Hematopoietic multipotent progenitor cell treated with erythropoietin and hydrocortisone succinate and interleukin-3 and kit ligand, for 17 days (in vitro differentiated cells): ENCODE measurements at places on chromosomes 7 and 10.

- no peak for DNase-seq
These were observed 29.0 kb upstream of the SUN1 start for GRCh38 chr7:803243-803635.

GRCh38 chr7:123935436-123936381, 10.7 kb downstream of the SPAM1 start:
- no peak for DNase-seq

DNA sequence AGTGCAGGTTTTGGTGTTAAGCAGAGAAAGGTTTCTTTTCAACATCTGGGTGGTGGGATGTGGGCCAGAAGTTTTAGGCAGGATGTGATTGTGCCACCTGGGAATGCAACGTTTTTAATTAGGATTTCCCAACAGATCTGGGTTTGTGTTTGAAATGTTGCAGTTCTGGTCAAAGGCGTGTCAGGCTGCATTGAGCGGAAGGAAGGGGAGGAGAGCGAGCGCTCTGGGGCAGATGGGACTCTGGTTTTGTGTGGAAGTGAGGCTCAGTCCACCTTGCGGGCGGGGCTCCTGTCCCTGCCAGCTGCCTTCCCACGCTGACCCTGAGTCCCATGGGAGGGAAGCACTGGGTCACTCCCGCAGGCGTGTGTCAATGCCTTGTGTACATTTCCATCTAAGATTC, 767.7 kb downstream of the KCNMA1 start:
- no peak for DNase-seq

GRCh38 chr7:3434611-3435010, 133.6 kb downstream of the SDK1 start:
- no peak for DNase-seq

DNA sequence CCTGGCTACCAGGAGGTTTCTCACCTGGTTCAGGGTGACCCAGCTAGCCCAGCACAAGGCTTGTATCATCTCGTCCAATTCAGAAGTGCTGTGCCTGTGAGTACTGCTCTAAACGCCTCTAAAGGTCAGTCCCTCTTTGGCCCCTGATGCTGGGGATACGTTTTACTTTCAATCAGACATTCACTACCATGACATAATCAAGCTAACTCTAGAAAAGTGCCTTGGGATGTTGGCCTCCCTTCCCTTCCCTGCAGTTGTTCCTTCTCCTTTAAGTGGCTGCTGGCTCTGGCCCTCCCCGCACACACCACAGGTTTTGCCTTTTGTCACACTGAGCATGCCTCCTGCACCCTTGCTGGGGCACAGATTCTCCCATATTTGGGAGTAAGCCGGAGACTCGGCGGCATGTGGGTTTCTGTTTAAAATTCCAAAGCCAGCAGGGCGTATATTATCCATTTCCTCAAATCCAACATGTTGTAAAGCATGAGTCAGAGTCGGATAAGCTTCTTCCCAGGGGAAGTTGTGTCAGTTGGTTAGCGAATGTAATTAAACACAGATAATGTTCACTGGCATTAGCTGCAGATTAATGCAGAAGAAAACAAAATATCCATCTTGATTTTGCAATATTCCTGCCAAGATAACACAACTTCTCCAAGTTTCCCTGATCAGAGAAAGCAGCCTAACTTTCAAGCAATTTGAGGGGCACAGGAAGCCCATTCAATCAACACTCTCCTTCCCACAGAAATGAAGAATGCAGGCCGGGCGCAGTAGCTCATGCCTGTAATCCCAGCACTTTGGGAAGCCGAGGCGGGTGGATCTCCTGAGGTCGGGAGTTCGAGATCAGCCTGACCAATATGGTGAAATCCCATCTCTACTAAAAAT, 31.8 kb upstream of the VCL start:
- no peak for DNase-seq

- no peak for DNase-seq
These were observed 92.6 kb downstream of the UNCX start for GRCh38 chr7:1325246-1325645.

GRCh38 chr7:36863901-36864701, 139.8 kb upstream of the AOAH start:
- no peak for DNase-seq

- DNase-seq: no peak
These were observed 537 bp upstream of the MRPS24 start for GRCh38 chr7:43869867-43870240.

DNA sequence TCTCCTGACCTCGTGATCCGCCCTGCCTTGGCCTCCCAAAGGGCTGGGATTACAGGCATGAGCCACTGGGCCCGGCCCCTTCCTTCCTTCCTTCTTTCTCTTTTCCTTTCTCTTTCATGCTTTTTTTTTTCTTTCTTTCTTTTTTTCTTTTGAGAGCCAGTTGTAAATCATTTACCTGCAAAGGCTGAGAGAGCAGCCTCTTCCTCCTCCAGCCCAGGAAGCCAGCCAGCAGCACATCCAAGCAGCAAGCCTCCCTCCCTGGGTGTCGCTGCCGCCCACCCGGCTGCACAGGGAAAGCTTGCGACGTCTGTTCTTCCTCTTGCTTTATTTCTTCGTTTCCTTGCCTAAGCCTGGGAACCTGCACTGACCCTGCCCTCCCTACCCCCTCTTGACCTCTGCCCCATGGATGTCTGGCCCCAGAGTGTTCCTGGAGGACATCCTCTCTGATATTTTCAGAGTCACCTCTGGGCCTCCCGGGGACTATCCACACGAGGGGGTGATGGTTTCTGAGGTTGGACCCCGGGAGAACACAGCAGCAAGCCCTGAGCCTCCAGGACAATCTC, 62.8 kb upstream of the MYL10 start:
- DNase-seq: no peak

DNA sequence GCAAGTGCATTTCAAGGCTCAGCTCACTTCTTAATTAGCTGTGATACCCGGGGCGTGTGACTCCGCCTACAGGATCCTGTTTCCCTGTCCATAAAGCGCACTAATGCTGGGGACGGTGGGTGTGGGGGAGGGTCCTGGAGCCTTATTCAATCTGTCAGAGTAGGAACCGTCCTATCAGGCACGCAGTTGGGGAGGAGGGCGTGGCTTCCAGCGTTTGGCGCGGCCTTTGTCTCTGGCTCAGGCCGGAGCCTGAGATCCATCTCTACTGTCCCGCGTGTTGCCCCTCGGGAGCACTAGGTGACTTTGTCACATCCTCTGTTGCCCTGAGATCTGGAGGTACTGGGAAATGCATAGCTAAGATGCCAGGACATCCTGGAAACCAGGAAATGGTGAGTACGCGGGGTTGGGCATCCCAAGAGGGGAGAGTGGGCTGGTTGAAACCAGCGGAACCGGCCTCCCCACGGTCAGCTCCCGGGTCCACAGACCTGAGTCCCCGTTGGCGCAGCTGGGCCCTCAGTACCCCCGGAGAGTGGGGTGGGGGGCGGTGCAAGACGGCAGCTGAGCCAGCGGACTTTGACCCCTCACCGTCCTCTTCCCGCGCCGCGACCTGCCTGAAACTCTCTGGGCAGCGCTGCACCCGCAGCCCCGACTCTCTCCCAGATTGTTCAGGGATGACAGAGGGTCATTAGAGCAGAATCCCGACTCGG, 104.4 kb upstream of the ZNF92 start:
- no peak for DNase-seq

DNA sequence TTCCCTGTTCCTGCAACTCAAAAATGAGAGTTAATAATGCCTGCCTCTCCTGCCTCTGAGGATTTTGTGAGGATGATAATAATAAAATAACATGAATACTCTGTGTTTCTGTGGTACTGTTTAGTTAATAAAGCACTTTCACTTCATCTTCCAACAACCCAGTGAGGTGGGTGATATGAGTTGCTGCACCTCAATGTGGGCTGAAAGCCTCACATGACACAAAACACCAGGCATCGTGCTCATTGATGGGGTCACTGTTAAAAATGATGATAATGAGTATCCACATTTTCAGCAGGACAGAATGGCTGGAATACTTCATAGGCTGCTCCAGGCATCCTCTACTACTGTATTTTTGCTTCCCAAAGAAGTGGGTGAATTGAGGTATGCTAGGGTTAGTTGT, 222.8 kb upstream of the NRP1 start:
- DNase-seq: no peak
